ENCODE measurements at places on chromosomes 12 and 14.

- no peak for DNase-seq
These were observed 226.3 kb upstream of the NOS1 start for GRCh38 chr12:117587631-117588287.

DNA sequence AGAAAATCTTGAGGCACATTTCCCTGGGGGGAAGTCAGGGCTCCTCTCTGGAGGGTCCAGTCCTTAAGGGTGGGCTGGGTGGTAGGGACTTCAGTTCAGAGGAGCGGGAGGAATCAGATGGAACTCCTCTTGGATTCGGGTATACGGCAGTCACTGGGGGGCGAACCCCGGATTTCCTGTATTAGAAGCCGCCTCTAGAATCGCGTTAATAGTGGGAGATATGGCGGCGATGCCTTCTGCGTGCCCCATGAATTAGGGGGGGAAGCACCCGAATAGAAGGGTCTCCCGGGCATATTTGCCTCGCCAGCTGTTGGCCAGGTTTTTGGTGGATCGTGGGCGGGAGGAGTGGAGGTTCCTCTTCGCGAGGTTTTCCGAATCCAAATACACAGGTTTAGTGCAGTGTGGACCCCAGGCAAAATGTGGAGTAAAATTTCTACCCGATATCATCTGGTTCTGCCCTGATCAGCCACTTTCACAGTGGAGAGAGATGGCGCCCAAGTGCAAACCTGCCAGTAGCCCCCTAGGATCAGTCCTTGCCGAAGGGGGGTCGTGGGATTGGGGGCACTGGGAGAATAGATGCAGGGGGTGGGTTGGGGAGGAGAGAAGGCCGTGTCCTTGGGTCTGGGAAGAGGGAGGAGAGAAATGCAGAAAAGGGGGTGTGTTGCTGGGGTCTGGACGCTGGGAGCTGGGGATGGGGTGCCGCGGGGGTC lies 628 bp downstream of the MEG3 start:
- DNase-seq, result no peak

- no peak for DNase-seq
These were observed 5.0 kb downstream of the REM2 start for GRCh38 chr14:22887990-22888378.

DNA sequence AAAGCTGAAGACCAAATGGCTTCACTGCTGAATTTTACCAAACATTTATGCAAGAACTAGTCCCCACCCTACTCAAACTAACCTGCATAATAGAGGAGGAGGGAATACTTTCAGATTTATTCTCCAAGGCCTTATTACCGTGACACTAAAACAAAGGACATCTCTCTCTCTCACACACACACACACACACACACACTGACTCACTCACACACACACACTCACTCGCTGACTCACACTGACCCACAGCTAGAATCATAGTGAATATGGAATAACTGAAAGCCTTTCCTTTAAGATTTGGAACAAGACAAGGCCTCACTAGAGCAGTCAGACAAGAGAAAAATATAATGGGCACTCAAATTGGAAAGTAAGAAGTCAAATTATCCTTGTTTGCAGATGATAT lies 1014.1 kb downstream of the TMTC2 start:
- no peak for DNase-seq

GRCh38 chr14:95495538-95496025 lies 20.9 kb downstream of the SYNE3 start:
- DNase-seq, result no peak

- DNase-seq, result no peak
These were observed 56.8 kb downstream of the DUSP16 start for GRCh38 chr12:12505544-12506495.

GRCh38 chr12:93733358-93733757 lies 56.2 kb downstream of the CRADD start:
- DNase-seq, result peak; percentile 6

DNA sequence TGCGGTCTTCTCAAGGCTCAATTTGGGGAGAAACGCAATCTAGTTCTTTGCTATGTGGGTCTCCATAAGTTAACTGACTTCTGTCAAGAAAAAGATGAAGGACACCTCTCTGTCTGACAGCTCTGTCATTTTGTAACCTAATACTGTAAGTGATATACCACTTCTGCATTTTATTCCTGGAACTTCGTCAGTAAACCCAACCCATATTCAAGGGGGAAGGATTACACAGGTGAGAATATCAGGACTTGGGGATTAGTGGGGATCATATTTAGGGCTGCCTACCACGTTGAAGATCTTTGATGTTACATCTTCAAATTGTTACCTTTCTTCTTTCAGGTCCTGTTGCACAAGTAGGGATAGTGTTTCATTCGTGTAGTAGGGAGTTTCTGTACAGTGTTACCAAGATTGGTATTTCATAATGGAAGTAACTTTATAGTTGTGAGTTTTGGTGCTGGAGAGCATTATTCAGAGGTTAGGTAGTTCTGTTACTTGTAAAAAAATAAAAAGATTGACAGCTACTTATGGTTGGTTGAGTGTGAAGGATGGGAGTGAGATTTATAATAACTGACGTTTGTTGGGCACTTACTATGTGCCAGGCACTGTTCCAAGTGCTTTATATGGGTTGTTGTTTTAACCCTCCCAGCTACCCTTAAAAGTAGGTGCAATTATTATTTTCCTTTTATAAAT lies 1.6 kb downstream of the TMEM260 start:
- no peak for DNase-seq

- DNase-seq, result no peak
These were observed 1.5 kb downstream of the VPS37B start for GRCh38 chr12:122894193-122895121.

DNA sequence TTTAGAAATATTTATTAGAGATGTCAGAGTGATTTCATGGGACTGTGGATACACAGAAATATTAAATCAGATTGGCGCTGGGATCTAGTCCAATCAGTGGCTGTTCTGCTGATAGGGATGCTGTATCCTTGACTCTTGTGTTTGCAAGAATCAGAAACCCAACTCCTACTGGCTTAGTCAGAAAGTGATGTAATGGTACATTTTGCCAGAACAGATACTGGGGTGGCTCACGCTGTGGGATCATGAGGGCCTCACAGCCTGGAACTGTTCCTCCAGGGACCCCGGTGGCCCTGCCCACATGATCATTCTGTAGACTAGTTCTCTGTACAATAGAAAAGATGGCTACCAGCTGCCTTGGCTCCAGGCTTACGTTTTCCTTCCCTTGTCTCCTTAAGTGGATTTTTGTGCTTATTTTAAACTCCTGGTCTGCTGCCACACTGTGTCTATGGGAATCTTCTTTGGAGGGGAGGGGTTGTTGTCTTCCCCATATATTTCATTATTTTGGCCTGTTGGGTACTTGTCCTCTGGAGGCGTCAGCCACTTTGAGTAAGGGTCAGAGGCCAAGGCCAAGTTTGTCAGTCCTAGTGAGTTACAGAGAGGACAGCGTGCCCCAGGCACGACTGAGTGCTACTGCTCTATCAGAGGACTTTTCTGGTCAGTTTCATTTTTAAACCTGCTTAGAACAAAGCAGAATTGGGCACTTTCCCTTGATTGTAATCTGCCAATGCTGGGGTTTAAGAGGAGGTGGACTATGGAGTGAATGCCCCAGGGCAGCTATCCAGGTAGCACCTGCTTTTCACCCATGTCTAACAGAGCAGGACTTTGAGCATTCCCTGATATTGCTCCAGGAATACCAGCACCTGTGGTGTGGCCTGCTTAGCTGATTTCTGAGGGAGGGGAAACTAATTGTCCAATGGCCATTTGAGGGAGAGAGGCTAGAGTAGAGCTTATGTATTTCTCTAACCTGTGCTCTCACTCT lies 164.3 kb downstream of the SLC5A8 start:
- no peak for DNase-seq

All from hypothalamus (tissue), 51 donors.